ENCODE measurements at places on chromosomes 2 and 18.
A peak's percentile ranks its signal among the peaks of the same experiment; 100 is the strongest.

GRCh38 chr2:120103723-120104467, 91.0 kb downstream of the EPB41L5 start:
- DNase-seq, result no peak

DNA sequence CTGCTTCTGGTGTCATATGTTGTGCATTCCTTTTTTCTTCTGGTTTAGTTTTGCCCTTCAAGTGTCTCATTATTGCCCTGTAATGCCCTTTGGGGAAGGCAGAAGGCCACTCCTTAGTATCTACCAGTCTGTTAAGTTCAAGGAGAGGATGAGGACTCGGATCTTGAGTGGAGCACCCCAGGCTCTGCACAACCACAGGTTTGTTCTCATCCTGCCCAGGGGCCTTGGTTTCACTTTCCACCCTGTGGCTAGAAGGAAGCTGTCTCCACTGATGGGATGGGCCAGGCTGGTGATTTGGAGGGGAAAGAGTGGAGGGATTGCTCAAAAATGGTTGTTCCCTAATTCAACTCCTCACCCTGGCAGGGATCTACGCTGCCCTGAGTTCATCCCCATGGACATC, 30.2 kb upstream of the RAB11FIP5 start:
- no peak for DNase-seq

- DNase-seq, result no peak
Observed at GRCh38 chr2:182447863-182448262, 21.0 kb upstream of the PDE1A start.

GRCh38 chr2:88874063-88874657, 182.7 kb downstream of the RPIA start:
- no peak for DNase-seq

DNA sequence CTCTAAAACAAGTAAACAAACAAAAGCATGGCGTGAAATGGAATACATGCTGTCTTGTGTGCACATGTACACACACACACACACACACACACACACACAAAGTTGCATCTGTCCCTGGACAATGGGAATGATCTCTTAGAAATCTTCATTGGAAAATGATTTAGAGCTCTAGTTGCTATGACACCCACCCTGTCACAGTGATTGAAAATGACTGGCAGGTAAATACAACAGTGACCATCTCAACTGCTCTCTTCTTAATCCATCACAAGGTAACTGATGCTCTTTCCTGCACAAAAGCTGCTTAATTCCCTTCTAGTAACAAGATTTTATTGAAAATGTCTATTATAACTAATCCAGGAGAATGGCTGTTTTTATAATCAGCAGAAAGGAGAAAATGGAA, 1011.7 kb upstream of the GYPC start:
- no peak for DNase-seq

DNA sequence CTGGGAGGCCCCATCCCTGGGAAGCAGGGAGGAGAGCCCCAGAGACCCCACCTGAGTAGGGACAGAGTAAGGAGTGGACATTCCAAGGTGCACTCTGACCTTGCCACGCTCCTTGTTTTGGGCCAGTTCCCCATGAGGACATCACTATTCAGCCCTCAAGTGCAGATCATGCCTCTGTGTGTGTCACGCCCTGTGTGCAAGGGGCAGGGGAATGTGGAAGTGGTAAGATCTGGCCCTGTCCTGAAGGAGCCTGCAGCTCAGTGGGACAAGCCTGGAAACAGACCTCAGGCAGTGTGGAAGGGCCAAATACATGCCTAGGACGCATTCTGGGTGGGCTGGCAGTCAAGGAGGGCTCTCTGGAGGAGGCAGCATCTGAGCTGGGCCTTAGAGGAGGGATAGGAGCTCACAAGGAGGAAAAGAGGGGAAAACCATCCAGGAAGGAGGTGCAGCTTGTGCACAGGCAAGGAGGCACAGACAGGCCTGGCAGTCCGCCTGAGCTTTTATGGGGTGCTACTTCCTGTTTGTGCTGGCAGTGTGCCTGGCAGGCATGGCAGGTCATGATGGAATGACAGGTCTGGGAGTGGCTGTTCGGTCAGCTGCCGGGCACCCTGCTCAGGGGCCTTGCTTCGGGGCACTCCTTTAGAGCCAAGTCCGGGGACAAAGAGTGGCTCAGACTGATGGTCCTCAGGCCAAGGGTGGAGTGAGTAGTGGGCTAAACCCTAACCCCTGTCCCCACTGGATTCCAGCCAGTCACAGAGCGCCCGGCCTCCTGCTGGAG, 3.3 kb downstream of the KLHL30 start:
- no peak for DNase-seq

- DNase-seq, result no peak
Observed at GRCh38 chr18:9637036-9637767, 22.8 kb upstream of the PPP4R1 start.

DNA sequence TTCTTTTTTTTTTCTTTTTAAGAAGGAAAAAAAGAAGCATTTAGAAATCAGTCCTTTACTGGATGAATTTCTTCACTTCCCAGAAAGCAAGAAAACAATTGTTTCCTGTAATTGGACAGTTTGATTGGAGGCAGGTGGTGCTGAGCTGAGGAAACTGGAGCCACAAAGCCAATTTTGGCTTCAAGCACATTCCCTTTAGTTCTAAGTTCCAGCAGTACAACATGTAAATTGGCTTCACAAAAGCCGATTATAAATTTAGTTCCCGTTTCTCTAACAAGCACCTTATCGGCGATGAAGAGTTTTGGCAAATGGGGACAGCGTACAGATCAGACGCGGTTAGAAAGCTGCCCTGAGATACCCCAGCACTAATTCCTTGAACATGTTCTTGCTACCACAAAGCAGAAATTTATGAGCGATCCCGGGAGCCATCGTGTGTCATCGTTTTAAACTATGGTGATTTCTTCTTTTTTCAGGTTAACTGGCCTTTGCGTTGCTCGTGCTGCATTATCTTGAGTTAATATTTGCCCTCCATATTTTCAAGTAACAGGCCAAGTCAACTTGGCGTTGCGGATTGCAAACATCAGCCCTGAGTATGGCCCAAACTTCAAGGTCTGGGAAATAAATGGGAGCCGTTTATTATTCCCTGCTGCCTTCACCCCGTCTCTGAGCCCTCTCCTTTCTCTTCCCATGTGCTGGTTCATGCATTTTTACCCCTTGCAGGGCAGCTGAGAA, 190.4 kb upstream of the ID2 start:
- no peak for DNase-seq

DNA sequence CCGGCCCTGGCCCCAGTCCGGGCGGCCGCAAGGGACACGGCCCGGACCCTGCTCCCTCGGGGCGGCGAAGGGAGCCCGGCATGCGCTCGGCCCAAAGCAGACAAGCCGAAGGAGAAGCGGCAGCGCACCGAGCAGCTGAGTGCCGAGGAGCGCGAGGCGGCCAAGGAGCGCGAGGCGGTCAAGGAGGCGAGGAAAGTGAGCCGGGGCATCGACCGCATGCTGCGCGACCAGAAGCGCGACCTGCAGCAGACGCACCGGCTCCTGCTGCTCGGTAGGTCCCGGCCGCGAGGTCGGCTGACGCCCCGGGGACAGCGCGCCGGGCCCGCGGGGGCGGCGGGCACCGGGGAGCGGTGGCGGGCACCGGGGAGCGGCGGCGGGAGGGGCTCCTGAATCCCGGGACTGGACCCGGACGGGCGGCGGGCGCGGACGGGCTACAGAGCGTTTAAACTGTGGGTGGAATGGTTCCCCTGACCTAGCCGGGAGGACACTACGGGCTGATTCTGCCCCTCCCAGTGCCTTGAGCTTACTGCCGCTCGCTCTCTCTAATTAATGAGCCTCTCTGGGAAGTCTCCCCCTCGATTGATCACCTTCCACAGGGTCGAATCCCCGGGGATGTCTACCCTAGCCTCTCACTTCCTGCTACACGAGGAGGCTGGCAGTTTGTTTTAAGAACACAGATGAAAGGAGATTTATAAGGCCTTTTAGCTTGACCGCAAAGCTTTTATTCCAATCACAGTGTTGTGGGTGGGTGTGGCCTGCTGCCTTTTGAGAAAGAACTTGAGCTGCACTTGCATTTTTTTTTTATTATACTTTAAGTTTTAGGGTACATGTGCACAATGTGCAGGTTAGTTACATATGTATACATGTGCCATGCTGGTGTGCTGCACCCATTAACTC, 853 bp downstream of the GNAL start:
- DNase-seq, result no peak

- DNase-seq, result peak; percentile 82
Observed at GRCh38 chr2:120760446-120761135, 24.9 kb downstream of the GLI2 start.

DNA sequence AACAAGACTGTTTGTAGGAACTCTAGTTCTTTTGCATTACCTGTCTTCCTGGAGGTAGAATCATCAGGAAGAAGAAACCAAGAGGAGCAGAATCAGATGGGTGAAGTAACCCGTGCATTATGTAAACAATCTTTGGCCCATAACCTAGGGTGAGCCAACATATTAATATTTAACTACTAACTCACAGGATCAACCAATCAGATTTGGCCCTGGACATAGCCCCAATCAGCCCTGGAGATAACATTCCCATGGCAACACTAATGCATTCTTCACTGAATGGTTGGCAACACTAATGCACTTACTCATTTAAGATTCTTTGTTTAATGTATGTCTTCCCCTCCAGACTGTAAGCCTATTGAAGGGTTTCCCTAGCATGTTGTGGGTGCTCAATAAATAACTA, 72.0 kb upstream of the CTAGE1 start:
- DNase-seq, result no peak

GRCh38 chr2:13121096-13121495, 404.4 kb downstream of the TRIB2 start:
- DNase-seq, result no peak
